ENCODE measurements at places on chromosomes 1 and 21.

DNA sequence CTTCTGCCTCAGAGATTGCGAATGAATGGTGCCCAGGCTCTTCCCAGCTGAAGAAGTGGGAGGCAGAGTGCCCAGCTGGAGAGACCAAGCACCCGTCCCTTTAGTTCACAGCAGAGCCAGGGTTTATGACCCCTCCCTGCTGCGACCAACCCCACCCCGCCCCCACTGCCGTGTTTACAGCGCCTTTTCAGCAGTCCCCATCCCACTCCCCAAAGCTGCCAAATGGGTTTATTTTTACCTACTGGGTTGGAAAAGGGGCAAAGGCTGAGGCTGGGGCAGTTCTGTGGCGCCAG, 23.6 kb downstream of the DYRK3 start:
- DNase-seq: no peak

GRCh38 chr1:12191242-12192032, 24.6 kb downstream of the TNFRSF1B start:
- DNase-seq: no peak

GRCh38 chr1:153903841-153904455, 18.8 kb downstream of the GATAD2B start:
- DNase-seq: peak; percentile 59

DNA sequence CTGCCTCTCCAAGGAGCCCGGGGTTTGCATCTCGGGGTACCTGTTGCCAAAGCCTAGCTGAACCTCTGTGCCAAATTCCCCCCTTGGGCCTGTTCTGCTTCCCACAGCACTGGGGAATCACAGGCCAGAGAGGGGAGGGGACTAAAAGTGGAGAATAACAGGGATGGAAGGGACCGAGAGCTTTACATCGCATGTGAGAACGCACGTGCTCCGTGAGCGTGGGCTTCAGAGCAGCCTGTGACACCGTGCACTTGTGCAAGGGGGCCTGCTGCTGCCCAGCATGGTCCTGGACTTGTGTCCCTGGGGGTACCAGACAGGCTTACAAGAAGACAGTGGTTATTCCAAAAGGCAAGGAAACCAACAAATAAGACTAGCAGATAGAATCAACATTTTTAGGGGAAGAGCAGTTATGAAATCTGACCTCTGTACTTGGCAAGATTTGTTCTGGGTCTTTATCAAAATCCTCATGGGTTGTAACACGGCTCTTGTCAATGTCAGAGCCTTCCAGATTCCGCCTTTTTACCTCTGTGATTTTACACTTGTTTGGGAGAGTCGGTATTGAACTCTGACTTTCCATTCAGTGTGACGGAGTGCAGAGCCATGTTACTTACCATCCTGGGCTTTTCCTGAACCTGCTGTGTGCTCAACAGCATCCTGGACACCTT, 36.2 kb upstream of the TNFRSF1B start:
- DNase-seq: no peak

- peak; percentile 54 for DNase-seq
Measured at GRCh38 chr1:203860396-203861025, 888 bp upstream of the SNRPE start.

DNA sequence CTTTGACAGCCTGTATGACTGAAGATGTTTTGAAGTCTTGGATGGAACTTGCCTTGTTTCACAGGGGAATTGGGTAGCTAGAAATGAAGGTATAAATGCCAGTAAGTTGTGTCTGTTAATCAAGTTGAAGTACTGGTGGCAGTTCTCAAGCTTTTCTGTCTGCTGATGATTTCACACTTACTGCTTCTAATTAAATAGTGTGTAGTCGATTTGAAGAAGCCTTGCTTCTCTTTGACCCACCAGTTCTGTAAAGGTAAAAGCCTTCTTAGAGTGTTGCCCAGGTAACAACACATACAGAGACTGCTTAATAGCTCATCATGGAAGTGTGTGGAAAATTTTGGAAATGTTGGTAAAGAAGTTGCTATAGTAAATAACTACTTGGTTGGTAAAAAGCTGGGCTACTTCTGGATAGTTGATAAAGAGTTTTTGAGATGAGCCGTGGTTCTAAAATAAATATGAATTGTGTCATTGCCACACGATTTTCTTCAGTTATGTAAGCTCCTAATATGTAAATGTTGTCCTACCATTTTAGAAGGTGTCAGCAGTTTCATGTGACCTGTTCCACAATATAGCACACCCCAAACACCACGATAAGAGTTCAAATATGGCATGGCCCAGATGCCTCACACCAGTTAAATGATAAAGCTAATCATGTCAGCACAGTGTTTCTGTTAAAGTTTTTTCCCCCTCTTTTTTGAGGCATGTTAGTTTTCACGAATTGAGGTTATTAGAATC, 7.4 kb downstream of the RABGAP1L start:
- DNase-seq: no peak

- no peak for DNase-seq
Measured at GRCh38 chr1:34850382-34850781, 9.2 kb downstream of the SMIM12 start.

GRCh38 chr1:47852006-47852718, 145.0 kb downstream of the TRABD2B start:
- DNase-seq: no peak

DNA sequence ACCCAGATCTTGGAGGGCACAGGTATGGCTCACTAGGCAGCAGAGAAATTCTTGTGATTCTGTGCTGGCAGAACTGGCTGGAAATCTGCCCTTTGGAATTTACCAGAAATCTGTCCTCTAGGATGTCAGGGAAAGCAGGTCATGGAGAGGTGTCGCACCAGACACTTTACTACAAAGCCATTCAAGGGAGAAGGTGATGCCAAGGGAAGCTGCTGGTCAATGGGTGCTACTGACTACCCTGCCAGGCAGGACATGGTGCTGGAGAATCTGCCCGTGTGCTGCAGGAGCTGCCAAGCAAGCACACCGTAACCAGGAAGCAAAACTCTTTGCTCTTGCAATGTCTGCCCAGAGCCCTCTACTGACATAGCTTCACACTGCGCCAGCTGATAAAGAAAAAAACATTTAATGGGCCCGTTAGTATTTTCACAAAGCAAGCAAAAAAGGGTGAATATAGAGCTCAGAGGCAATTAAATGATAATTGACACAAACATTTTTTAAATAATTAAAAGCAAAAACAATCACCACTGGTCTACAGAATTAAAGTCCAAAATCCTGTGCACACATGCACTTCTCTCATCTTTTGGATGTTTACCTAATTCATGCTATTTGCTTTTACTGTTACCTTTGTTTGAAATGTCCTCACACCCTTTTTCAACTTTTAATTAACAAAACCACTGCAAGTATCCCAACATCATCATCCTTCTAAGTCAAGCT, 7.2 kb upstream of the FBXO28 start:
- DNase-seq: peak; percentile 53

DNA sequence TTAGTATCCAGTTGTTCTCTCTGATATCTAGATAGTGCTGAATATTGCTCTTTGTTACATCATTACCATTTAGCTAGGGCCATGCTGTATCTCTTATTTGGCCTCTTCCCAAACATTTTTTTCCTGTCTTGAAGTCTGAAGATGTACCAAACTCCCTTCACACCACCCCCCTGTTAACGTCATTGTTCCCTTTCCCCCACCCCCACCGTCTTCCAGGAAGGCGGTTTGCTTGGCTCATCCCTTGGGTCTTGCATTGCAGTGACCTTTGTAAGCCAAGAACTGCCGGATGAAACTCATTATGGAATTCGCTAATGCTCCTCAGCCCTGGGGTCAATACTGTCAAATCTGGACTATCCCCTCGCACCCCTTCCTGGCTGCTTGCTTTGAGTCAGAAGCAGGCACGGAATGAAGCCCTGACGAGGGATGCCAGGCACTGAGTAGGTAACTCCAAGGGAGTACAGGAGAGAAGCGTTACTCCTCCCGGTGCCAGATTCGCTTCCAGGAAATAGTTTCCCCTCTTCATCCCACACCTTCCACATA, 283.1 kb downstream of the TM2D1 start:
- DNase-seq: peak; percentile 97

DNA sequence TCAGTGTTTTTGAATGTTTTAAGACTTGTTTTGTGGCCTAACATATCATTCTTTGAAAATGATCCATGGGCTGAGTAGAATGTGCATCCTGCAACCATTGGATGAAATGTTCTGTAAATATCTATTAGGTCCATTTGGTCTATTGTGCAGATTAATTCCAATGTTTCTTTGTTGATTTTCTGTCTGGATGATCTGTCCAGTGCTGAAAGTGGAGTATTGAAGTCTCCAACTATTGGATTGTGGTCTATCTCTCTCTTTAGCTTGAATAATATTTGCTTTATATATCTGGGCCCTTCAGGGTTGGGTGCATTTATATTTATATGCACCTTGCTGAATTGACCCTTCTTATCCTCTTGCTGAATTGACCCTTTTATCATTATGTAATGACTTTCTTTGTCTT, 181.5 kb downstream of the DNAH14 start:
- DNase-seq: no peak

GRCh38 chr1:223745731-223746130, 33.4 kb downstream of the CAPN2 start:
- peak; percentile 75 for DNase-seq

DNA sequence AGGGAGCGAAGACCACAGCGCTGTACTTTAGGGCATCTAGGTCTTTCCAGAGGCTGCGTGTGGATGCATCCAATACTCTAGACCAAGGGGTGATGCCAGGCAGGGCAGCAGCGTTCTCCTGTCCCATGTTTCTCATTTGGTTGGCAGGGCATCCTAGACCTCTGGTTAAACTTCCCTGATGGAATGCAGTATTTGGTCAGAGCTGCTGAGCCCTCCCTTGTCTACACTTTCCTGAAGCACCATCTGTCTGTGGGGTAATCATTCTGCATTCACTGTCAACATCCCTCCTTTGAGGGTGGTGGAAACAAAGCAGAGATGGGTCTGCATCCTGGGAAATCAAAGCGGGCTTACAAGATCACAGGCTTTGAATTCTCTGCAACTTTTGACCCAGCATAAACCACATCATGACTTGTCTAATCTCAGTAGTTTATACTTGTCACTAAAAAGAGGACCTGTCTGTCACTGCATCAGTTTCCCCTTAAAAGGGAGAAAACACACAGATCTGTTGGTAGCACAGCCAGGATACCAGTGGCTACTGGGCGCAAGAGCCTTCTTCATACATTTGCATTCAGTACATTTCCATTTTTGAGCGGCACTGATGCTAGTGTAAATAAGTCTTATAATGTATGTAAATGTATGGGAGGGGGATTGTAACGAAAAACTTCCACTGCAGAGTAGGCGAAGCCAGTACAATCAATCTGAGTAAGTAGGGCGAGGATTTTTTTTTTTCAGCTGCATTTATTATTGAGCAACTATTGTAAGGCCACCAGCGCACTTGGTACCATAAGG, 106.3 kb downstream of the GALNT2 start:
- DNase-seq: no peak

DNA sequence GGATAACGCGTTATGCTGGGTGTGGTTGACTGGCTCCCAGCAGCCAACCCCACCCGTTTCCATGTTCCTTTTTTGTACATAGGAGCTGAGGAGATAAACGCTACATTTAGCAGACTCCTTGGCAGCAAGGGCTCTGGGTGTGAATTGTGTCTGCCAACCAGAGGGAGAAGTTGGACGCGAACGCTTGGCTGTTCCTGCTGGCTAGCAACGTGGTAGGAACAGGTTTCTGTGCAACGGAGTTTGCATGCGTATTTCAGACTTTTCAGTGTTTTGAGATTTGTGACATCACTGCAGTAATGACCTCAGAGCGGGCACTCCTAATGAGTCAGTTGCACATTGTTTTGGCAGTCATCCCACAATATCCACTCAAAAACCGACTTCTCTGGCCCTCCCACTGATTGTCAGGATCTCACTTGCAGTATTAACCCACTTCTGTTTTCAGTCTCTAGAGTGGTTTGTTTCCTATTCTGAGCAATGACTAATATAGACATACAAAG, 98.7 kb upstream of the RGS1 start:
- DNase-seq: peak; percentile 93

DNA sequence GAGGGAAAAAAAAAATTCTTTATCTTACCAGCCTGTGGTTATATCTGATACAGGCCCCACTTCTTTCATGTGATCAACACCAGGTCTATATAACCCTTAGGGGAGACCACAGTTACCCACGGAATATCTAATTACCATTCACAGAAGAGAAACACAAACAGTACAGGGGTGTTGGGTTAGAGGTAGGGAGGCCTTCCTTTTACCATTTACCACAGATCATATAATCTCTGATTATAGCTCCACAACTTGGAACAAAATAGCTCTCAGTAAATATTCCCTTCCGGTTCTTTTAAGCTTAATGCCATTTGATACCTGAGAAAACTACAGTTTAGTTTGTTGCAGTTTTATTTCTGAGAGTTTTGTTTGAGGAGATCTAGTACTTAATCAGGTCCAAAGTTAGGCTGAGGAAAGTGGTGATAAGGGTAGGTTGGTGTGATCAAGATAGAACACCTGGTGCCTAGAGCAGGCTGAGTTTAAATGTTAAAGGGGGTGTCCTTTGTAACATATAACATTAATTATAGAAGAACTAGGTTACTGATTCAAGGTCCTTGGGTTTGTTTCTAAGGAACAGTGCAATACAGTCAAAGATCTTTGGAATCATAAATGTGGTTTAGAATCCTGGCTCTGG, 14.1 kb downstream of the EPB41 start:
- no peak for DNase-seq

- no peak for DNase-seq
Measured at GRCh38 chr1:9815150-9815549, 8.6 kb downstream of the CLSTN1 start.

- DNase-seq: peak; percentile 76
Measured at GRCh38 chr1:33986390-33987095, 122.7 kb downstream of the HMGB4 start.

- DNase-seq: peak; percentile 12
Measured at GRCh38 chr1:88549536-88549935, 134.5 kb upstream of the PKN2 start.

- peak; percentile 23 for DNase-seq
Measured at GRCh38 chr1:156654700-156655099, 12.8 kb downstream of the BCAN start.

DNA sequence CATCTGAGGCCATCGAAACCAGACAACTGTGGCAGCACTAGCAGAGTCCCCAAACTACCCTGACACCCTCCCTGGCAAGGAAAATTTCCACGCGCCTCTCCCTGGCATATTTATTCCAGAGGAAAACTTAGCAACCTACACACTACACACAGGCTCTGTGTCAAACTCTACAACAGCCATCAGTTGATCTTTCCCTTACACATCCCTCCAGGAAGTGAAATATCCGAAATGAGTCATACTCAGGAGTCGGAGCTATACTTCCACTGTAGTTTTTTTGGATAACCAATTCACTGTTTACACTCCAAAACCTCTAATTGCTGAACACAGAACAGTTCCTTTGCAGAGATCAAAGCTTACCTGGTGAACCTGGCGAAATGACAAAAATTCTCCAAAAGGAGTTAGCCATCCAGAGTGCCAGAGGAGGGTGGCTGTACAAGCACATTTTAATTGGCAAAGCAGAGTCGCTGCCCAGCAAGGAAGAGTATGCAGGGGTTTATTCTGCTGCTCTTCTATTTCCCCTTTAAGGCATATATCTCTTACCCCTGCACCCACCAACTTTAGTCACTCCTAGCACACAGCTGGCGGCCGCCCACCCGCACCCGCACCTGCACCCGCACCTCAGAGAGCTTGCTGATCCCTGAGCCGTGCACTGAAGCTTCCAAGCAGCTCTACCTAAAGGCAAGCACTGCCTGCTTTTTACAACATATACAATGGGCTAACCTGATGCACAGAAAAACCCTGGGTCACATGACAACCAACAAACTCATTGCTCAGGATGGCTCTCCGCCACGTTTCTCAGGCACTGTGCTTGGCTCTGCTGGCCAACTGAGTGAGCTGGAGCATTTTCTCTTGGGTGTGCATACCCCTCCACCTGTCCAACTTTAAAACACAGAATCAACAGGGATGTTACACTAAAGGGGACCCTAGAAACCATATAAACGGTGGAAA, 54.9 kb downstream of the CAPZB start:
- DNase-seq: peak; percentile 83

GRCh38 chr21:28627261-28627660, 365.4 kb downstream of the LTN1 start:
- peak; percentile 75 for DNase-seq
